ENCODE measurements at places on chromosomes 1 and 21. TPM values are rescaled to one million over a fixed set of nuclear protein-coding genes. Genes with fewer than 3 reads are reported as not detected.

Gene ARHGAP30
- polyA plus RNA-seq = 1.9 TPM

Gene CR2
- not detected for polyA plus RNA-seq

Gene AMIGO1
- 7.7 TPM for polyA plus RNA-seq

Gene PIK3CD
- 3.0 TPM for polyA plus RNA-seq

Gene KRTAP13-4
- not detected for polyA plus RNA-seq

DNA sequence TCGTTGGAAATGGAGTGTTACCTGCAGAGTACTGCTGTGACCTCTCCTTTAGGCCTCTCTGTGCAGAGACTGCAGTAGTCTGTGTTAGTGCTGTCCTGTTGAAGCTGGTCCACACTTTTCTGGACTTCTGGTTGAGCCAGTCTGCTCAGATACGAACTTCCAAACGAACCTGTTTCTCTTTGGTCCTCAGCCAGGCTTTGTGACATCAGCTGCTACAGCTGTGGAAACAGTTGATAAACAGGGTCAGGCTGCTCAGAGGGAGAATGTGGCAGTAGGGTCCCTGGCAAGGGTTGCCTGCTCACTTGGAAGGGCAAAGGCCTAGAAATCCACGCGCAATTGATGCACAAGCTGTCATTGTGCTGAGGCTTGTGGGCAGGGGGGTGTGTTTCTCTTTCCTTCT lies 98.8 kb downstream of the NOS1AP start:
- DNase-seq = no peak

Gene KMO
- polyA plus RNA-seq = not detected

GRCh38 chr21:42155045-42155855 lies 63.7 kb upstream of the ABCG1 start:
- no peak for DNase-seq

- DNase-seq = no peak
These were observed 272.2 kb downstream of the PAPPA2 start for GRCh38 chr1:176735201-176735600.

Gene S100A7A
- polyA plus RNA-seq = not detected

Gene FCRL5
- not detected for polyA plus RNA-seq

- no peak for DNase-seq
These were observed 61.9 kb downstream of the GPATCH2 start for GRCh38 chr1:217569021-217569420.

Data from cardiac muscle cell (in vitro differentiated cells and primary cell).